ENCODE measurements at places on chromosomes 3 and 15.

DNA sequence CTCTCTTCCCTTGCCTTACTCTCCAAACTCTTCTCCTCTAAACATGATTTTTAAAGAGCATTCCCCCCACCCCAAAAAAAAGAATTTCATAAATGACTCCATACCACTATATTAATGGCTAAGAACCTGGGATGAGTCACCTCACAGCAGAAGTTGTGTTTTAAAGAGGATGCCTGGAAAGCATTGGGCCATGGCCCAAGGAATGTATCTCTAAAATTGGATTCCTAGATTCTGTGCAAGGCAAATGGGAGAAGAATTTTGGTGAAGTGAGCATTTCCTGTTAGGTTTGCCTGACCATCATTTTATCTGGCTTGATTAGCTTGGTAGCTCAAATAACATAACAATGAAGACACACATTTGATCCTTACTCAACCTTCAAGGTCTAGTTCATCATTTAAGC lies 251.4 kb downstream of the NR1D2 start:
- DNase-seq, result no peak

- DNase-seq, result no peak
Measured at GRCh38 chr3:51282931-51283330, 102.2 kb upstream of the MANF start.

DNA sequence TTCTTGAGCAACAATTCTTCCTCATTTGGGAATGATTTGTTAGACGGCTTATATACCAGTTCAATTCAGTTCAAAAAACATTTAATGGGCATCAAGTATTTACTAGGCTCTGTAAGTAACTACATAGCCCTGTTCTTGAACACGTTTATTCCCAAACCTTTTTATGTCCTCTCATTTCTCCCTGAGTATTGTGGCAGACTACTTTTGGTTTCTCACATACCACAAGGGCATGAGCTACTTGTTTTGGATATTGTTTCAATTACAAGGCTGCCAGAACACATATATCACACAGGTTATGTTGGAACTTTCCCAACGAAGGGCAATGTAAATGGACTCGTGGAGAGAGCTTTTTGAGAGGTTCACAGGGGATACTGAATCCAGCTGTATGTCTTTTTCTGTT lies 363.8 kb upstream of the NAALADL2 start:
- DNase-seq, result no peak

DNA sequence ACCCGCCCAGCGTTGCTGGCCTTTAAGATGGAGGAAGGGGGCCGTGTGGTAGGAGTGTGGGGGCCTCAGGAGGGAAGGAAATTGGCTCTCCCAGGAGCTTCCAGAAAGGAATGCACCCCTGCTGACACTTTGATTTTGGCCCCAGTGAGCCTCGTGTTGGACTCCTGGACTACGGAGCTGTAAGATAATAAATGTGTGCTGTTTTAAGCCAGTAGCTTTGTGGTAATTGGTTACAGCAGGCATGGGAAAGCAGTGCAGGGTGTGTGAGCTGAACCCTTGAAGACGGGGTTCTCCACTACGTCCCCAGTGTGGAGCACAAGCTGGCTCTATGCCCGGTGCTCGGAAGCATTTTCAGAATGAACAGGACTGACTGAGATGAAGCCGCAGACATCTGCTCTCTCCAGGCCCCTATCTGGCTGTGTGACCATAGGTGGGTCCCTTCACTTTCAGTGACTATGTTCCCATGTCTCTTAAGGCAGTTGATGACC lies 22.9 kb upstream of the CGNL1 start:
- DNase-seq, result no peak

- no peak for DNase-seq
Measured at GRCh38 chr3:104785947-104786346, 580.8 kb upstream of the ALCAM start.

- no peak for DNase-seq
Measured at GRCh38 chr3:64684715-64685261, 3.0 kb downstream of the ADAMTS9 start.

All from NCI-H510A treated with DMSO at 0.1 percent for 48 hours (cell line).